SW480 (cell line): ENCODE measurements at places on chromosomes 16 and 17.

DNA sequence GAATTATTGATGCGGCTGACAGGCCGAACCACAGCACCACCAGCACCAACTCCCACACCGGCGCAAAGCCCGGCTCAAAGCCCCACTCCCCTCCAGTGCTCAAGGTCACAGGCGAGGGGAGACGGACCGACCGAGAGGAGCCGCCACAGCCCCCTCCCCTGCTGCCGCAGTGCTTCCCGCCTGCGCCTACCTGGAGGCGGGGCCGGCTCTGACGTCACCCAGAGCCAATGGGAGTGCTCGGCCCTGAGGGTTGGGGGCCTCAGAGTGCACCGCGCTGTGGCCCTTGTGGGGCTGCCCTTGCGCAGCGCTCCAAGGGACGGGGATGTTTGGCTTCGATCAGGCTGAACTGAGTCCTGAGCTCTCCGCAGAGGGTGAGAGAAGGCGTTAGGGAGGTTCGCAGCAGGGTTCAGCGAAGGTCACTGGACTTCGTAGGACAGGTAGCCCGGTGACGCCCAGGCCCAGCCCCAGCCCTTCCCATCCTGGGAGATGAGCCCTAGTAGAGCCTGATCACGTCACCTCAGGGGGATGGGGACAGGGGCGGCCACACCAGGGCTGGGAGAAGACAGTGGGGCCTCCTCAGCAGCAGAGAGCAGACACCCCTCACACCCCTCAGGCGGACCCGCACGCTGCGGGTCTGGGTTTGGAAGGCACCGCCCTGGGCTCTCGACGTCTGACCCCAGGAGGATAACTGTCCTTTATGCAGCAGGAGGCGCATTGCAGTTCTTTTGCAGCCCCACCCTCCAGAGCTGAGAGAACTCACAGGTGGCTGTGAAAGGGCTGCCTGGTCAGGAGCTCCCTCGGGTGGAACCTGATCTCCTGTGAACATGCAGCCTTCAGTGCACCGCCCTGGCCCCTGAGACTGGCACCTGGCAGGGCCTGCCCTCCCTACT lies 1.5 kb downstream of the NDRG4 start:
- DNase-seq = no peak

- peak; percentile 49 for DNase-seq
These were observed at the start of gene NME3 for GRCh38 chr16:1771188-1771863. NME3 (minus strand) TSS chr16:1771543; CDS start chr16:1771534, 9 bp downstream.

DNA sequence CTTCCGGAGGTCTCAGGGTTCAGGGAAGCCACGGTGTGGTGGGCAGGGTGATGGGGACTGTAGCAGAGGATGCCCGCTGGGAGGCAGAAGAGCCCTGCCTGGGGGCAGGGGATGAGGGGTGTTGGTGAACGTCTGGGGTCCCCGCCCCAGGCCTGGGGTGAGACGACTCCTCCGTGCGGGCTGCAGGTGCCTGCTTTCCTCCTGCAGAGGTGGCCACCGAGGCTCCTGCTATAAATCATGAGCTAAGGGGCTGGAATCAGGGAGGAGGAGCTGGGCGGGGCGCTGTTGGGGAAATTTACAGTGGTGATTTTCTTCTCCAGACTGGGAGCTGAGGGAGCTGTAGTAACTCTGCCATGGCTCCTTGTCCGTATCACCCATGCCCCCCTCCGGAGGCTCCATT lies 167.0 kb downstream of the MRM1 start:
- DNase-seq = peak; percentile 39

DNA sequence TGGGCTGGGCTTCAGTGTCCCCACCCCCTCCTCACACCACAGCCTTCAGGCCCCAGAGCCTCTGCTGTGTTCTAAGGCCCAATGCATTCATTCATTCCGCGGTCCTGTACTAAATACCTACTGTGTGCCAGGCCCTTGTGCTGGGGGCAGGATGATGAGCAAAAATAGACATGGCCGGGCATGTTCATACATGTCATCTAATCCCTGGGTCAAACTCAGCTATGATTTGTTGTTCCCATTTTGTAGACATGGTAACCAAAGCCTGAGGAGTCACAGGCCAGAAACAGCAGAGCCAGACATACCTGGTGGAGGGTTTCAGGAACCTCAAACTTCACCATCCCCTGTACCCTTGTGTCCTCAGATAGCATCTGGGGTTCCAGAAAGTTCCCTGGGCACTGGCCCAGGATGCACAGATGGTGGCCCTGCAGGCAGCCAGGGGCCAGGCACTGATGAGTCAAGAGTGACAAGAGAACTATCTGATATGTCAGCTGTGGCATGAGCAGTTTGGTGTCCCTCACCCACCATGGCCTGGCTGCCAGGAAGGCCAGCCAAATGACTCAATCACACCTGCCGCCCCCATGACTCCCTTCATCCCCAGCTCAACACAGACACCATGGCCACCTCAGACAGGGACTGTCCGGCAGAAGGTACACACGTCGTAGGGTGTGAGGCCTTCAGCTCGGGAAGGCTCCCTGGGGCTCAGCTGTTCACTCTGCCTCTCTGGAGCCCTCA lies 2.7 kb upstream of the RRAD start:
- peak; percentile 24 for DNase-seq

DNA sequence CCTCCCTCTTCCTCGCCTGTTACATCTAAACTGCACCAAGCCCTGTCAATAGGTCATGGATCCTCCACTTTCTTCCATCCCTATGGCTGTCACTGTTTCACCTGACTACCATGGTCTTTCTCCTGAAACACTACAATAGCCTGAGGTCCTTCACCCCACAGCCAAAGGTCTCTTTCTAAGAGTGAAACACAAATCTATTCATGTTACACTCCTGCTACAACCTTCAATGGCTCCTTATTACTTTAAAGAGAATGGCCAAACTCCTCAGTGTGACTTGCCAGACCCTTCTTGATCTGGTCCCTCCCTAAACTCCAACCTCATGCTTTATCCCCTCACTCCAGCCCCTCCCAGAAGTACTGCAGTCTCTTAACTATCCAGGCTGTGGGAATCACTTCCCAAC lies 618 bp upstream of the PIK3R6 start:
- DNase-seq = no peak

- DNase-seq = no peak
These were observed 4.5 kb upstream of the HEXIM1 start for GRCh38 chr17:45143767-45144198.

GRCh38 chr16:70592106-70592571 lies 54.2 kb upstream of the IL34 start:
- DNase-seq = no peak

- no peak for DNase-seq
These were observed 112.1 kb downstream of the IRX5 start for GRCh38 chr16:55042556-55043432.

GRCh38 chr17:82065193-82065637 lies 389 bp downstream of the DUS1L start:
- DNase-seq = no peak

- DNase-seq = no peak
These were observed 8.2 kb downstream of the HSD3B7 start for GRCh38 chr16:30992931-30993816.

- no peak for DNase-seq
These were observed 19.7 kb downstream of the CYB5B start for GRCh38 chr16:69443927-69444631.

DNA sequence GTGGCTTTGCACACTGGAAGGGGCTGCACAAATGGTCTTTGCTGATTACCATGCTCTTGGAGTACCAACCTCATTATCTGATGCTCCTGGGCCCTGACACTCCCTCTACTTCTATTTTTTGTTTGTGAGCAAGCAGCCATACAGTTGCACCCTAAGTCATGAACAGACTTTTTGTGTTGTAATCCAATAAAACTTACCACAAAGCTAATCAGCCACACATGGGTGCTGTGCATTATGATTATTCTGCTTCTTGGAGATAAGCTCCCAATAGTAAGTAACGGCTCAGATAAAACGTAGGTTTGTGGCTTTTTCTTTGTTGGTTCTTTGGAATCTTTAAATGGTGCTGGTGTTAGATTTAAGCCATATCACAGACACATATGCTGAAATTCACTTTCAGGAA lies 76.2 kb downstream of the CCT6B start:
- DNase-seq = no peak

DNA sequence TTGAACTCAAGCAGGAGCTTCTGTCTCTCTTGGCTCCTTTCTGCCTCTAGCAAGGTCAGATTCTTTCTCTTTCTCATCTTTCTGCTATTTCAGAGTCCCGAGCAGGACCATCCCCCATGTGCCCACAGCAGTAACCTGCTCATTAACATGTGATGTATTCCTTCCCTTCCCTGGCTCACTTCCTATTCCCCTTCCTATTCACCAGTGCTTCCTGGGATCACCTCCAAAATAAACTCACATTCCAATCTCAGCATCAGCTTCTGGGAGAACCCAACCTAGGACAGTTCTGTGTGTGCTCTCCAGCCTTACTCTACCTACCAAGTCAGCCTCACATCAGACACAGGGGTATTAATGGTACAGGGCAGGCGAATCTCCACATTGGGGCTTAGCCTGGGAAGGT lies 546.4 kb upstream of the SALL1 start:
- DNase-seq = no peak

GRCh38 chr17:81306898-81307510 lies 11.9 kb upstream of the SLC38A10 start:
- DNase-seq = no peak

GRCh38 chr16:3770530-3770929 lies 53.2 kb upstream of the TRAP1 start:
- no peak for DNase-seq

DNA sequence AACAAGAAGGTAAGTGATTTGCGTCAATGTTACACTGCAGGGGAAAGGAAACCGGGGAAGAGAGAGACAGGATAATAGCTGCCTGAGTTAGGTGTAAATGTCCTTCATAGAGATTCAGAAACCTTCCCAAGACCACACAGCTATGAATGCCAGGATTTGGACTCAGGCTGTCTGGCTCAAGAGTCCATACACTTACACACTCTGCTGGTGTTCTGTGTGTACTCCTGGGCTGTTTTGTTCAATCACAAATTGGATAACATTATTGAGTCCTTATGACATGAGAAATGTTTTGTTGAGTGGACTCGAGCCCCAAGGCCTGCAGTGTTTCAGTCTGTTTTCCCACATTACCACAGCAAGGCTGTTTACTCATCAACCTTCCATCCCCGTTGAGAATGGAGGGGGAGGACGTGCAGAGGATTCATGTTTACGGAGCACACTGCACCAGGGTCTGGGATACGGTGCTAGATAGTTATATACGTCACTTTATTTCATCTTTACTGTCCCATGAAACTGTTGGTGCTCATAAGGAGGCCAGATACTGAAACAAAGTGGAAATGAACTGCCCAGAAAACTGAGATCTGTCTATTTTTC lies 450.8 kb downstream of the HAPSTR1 start:
- no peak for DNase-seq

DNA sequence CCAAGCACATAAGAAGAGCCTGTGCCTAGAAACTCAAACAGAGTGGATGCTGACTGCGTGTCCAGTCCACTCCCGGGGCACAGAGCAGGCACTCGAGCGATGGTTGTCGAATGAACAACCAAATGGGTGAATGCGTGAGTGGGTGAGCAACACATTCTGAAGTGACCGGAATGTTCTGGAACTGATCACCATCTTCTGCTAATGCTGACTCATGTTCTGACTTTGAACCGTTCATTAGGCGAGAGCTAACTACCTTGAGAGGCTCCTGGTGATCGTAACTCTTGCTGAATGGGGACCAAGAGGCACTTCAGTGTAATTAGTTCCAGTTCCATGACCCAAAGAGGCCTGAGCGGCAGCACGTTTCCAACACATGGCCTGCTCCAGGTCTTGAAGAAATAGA lies 37.9 kb downstream of the IRF8 start:
- no peak for DNase-seq

- DNase-seq = no peak
These were observed 7.0 kb upstream of the CBFA2T3 start for GRCh38 chr16:88983771-88984687.

GRCh38 chr16:10309271-10309932 lies 76.5 kb upstream of the ATF7IP2 start:
- no peak for DNase-seq

- no peak for DNase-seq
These were observed 2.4 kb upstream of the MARVELD3 start for GRCh38 chr16:71623597-71623996.

DNA sequence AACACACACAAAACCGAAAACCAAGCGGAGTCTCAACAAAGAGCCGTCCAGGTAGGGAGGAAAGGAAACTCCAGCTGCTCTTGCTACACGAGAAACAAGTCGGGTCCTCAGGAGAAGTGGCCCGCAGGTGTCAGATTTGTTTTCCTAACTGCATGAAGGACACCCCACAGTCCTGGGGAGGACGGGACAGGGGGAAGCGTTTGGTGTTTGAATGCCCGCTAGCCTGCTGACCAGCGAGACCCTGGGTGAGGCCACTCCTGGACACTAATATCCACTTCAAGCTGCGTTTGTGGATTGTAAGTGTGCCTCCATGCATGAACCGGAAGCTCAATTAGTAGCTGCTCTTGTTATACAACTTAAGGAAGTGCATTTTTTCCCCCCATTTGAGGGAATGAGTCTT lies 299.5 kb downstream of the MAF start:
- DNase-seq = no peak

GRCh38 chr17:77779711-77780539 lies 178.6 kb upstream of the TNRC6C start:
- DNase-seq = no peak

DNA sequence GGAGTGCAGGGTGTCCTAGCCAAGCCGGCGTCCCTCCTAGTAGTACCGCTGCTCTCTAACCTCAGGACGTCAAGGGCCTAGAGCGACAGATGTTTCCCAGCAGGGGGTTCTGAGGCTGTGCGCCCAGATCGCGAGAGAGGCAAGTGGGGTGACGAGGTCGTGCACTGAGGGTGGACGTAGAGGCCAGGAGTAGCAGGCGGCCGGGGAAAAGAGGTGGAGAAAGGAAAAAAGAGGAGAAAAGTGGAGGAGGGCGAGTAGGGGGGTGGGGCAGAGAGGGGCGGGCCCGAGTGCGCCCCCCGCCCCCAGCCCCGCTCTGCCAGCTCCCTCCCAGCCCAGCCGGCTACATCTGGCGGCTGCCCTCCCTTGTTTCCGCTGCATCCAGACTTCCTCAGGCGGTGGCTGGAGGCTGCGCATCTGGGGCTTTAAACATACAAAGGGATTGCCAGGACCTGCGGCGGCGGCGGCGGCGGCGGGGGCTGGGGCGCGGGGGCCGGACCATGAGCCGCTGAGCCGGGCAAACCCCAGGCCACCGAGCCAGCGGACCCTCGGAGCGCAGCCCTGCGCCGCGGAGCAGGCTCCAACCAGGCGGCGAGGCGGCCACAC lies at the start of gene MMP2:
TSS of gene MMP2 (plus strand) at position 372 of the 603 bp plus-strand sequence. CDS start 282 bp downstream, outside the sequence.
- DNase-seq = no peak

DNA sequence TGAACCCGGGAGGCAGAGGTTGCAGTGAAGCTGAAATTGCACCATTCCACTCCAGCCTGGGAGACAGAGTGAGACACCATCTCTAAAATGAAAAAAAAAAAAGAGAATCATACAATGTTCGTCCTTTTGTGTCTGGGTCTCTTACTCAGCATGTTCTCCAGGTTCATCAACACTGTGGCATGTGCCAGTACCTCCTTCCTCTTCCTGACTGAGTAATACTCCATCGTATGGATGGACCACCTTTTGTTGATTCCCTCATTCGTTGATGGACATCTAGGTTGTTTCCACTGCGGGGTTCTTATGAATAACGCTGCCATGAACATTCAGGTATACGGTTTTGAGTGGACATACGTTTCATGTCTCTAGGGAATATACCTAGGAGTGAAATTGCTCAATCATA lies 4.1 kb upstream of the HS3ST6 start:
- DNase-seq = no peak

GRCh38 chr16:79411357-79411756 lies 189.2 kb downstream of the MAF start:
- no peak for DNase-seq
